SK-N-SH treated with all-trans-retinoic acid at 6 μM for 48 hours (cell line): ENCODE measurements at places on chromosomes 1 and 21.

GRCh38 chr1:41765152-41765551 is 153.6 kb downstream of the HIVEP3 start:
- ATAC-seq, result no peak

GRCh38 chr1:219427403-219427802 is 185.5 kb downstream of the ZC3H11B start:
- ATAC-seq, result no peak

DNA sequence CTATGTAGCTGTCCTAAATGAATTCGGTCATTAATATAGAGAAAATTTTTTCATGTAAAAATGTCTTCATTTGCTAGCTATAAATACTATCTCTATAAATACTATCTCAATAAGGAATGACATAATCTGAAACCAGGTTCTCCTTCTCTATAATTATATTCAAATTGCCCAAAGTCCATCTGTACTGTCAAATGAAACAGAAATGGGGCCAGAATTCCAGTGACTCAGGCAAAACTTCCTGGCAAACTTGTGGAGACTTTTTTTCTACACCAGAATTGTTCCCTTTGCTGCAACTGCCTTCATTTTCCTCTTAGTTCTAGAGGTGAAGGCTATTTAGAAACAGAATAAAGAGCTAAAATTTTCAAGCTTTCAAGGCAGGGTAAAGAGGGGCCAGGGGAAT is 152.5 kb downstream of the KCNH1 start:
- ATAC-seq, result no peak

DNA sequence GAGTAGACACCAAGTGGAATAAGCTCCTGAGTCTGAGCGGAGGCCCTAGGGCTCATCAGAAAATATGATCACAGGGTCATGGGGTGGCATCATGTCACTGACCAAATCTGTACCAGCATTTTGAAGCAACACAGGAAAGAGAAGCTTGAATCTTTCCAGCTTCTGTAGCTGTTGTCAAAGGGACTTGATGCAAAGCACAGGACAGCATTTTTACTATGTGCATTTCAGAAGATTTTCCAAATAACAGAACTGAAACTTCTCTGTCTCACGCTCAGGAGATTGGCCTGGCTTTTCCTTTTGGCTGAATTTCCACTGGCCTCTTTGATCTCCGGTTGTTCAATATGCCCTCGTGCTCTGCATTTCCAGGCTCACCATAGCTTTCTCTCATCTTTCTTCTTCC is 127.2 kb upstream of the ATP1B1 start:
- ATAC-seq, result no peak

- ATAC-seq, result no peak
These were observed 5.1 kb downstream of the PRXL2B start for GRCh38 chr1:2591581-2592261.

DNA sequence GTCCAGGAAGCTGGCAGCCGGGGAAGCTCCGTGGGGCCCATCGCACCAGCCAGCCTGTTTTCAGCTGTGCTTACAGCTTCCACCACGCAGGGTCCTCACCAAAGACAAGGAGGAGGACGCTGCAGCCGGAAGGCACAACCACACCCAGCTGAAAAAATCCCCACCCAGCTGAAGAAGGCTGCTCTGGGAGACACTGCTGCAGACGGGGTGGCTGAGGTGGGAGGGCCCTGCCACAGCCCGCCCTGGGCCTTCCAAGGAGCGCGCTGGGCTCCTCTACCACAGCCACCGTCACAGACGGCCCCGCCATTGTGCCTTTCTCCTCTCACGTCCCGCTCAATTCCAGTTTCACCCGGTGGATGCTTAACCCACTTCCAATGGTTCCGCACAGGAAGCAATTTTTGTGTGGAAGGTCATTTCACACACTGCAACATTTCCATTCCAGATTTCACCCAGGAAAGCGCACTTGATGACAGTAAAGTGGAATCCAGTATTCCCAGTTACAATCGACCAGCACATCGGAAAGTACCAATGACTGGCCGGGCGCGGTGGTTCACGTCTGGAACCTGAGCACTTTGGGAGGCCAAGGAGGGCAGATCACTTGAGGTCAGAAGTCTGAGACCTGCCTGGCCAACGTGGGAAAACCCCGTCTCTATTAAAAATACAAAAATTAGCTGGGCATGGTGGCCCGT is 47.9 kb downstream of the NPHP4 start:
- no peak for ATAC-seq

- no peak for ATAC-seq
These were observed 992 bp upstream of the USP48 start for GRCh38 chr1:21783679-21784603.

DNA sequence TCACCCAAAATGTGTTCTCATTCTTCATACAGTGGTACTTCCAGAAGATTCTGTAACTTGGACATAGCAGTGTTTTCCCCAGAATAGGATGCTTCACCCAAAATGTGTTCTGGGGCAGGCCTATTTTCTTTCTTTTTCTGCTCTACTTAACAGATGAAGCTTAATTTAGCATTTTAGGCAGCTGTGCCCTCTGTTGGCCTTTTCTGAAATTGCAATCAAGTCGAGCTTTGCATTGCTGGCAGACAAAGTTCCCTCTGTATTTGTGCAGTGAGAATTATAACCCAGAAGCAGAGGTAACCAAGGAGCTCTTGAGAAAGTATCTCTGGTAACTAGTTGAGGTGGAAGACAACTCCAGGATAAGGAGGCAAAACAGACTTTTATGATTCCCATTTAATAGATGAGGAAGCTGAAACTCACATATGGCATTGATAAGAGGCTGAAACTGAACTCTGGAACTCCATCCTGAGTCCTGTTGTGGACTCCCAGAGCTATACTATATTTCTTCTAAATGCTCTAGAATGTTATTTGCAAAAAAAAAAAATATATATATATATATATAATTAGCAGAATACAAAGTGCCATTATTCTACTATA is 50.3 kb upstream of the L1TD1 start:
- ATAC-seq, result peak; percentile 87

DNA sequence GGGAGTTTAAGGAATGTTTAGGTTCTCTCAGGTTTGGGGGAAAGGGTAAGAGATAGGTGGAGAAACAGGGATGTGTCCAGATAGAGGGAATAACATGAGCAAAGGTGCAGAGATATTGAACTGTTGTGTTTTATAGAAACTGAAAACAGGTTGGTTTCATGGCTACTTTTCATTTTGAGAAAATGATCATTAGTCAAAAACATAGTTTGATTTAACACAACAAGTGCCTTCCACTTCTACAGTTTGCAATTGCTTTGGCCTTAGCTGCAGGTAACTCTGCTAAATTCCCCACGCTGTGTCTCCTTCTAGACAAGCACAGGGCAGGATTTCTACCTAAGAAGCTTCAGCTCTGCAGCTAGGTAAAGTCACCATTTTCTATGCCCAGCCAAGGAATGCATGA is 124.9 kb downstream of the RGS2 start:
- no peak for ATAC-seq

GRCh38 chr1:205986292-205986691 is 16.9 kb downstream of the RAB7B start:
- ATAC-seq, result peak; percentile 20

- no peak for ATAC-seq
These were observed 6.0 kb downstream of the ZCCHC17 start for GRCh38 chr1:31302709-31303441.

- ATAC-seq, result no peak
These were observed 109.9 kb downstream of the KIAA0319L start for GRCh38 chr1:35447278-35447677.

DNA sequence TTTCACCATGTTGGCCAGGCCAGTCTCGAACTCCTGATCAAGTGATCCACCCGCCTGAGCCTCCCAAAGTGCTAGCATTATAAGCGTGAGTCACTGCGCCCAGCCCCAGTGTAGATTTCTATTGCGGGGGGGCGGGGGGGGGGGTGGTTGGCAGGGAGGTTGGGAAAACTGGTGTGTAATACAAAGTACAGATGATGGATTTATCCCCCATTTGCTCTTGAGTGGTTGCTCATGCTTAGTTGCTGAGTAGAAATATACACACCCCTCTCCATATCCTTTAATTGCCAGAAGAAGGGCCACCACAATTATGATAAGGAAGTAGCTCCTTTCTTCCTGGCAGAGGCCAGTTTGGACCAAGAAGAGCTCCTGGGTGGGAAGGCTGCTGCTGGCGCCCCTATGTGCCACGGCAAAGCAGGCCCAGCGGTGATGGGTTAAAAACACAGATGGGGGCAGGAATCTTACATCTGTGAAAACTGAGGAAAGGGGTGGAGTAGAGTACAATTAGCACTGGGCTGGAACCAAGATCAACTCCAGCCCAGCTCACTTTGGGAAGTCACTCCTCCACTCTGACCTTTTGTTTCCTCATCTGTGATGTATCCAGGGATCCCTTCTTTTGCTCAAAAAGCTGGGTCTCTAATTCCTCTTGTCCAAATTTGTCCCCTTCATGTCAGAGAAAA is 55.2 kb downstream of the MRPL37 start:
- ATAC-seq, result peak; percentile 20; the same call in 2 of the 3 replicates

- ATAC-seq, result peak; percentile 81
These were observed 23.8 kb upstream of the CPLANE2 start for GRCh38 chr1:16260814-16261213.

DNA sequence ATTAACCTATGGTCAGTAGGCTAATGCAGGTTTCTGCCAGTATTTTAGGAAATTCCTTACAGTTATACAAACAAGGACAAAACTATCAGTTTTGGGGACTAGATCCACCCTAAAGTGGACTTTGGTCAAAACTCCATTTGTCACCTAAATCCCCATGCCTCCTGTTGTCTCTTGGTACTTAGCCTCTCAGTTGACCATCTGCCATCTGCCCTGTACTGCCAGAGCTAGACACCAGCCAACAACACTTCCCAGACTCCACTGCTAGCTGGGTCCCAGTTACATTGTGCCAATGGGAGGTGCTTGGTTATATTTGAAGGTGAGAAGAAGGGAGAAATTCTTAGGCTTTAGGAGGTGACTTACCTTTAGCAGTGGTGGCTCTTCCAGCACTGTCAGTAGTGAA is 17.0 kb upstream of the BSDC1 start:
- ATAC-seq, result no peak

DNA sequence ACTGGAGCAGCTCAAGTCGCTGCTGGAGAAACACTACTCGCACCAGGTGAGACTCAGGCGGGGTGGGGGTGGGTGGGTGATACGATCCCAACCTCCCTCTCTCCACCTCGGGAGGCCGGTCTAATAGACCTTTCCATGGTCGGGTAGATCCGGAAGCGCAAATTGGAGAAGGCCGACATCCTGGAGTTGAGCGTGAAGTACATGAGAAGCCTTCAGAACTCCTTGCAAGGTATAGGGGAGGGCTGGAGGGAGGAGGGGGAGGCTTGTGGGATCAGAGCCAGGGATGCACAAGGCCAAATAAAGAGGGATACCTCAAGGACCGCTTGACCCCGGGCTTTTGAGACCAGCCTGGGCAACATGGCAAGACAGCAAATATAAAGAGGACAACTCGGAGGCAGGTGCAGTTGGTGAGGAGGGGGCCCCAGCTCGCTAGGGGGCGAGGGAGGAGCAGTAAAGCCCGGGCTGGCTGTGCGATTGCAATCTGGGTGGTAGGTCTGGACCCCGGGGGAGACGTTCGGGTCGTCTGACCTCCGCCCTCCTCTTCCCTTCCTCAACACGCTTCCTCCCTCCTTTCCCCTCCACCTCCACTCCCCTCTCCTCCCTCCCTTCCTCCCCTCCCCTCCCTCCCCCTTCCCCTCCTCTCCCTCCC is 546 bp downstream of the HES3 start:
- ATAC-seq, result no peak

- no peak for ATAC-seq
These were observed 11.6 kb upstream of the CD46 start for GRCh38 chr1:207740207-207740606.

DNA sequence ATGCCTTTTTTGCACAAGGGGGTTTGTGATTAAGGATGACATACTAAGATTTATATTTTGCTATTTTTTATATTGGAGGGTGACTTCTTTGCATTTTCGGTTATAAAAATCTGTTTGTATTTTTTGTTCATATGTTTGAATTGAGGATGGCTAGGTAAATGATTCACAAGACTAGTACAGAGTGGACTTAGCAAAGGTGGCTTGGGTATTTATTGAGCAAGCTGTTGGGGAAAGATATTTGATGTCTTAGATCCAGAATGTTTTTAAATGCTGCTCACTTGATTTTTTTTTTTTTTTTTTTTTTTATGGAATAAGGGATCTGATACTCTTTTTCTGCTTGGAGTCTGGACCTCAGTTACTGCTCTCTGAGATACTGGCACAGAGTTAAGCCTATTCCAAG is 100.6 kb downstream of the DNM3 start:
- ATAC-seq, result no peak

DNA sequence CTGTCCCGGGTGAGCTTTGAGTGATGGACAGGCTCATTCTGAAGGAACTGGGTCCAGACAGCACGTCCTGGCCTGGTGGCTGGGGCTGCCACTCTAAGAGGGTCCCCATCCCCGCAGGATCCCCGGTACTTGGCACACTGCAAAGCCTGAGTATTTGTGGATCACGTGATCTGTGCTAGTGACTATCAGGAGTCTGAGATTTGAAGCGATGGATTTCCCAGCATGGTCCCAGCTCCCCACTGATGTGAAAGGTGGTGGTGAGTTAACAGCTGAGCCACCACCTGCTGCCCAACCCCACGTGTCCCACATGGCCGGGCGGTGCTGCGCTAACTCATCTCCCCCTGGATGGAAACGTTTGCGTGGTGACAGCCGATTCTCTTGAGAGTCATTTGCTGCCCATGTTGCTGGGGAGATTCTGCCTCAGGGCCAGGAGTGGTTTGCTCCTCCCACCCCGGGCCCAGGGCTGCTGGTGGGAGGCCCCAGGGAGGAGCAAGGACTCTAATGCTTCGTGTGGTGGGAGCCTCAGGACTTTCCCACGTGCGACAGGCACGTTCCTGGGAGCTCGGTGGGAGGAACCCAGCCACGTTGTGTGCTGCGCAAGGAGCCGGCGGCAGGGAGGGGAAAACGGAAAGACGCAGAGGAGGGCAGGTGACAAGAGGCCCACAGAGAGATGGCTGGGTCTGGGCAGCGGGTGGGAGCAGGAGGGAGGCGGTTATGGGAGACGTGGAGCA is 15.1 kb downstream of the FAAP20 start:
- no peak for ATAC-seq

GRCh38 chr1:244344001-244344400 is 107.7 kb downstream of the ADSS2 start:
- ATAC-seq, result no peak

DNA sequence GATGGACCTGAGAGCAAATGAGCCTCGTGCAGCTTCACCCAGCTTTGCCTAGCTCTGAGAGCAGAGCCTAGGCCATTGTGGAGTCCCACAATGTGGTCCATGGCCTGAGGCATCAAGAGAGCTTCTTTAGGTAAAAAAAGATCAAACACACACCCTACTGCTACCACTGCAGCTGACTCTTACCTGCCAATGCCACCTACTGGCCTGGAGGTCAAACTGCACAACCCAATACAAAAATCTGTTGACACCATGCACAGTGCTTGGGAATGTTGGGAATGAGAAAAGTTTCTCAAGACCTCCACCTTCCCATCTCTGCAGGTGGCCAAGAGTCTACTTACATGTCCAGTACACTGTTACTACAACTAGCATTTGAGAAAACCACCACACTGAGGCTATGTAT is 60.6 kb downstream of the UCHL5 start:
- no peak for ATAC-seq

GRCh38 chr21:26810676-26811415 is 34.4 kb downstream of the ADAMTS1 start:
- ATAC-seq, result no peak

GRCh38 chr1:176379626-176380339 is 83.2 kb upstream of the PAPPA2 start:
- ATAC-seq, result no peak
